ENCODE measurements at places on chromosomes 16 and 17.

- no peak for DNase-seq
These were observed 316.9 kb downstream of the WWOX start for GRCh38 chr16:78416400-78416799.

DNA sequence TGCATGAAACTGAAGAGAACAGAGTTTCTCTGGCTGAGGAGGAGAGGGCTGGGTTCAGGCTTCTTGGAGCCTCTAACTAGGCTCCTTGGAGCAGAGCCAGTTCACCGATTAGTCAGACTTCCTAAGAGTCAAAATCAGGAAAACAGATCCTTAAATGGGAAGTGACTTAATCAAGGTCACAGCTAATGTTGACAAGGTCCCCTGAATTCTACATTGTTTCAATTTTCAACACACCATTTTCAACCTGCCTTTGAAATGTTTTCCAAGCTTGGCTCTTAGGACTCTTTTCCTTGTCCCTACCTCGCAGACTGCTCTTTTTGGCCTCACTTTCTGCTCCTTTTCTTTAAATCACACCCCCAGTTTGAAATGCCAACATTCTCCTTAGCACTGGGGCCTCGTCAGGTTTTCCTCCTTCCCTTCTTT, 16.3 kb downstream of the MYL4 start:
- DNase-seq: no peak

DNA sequence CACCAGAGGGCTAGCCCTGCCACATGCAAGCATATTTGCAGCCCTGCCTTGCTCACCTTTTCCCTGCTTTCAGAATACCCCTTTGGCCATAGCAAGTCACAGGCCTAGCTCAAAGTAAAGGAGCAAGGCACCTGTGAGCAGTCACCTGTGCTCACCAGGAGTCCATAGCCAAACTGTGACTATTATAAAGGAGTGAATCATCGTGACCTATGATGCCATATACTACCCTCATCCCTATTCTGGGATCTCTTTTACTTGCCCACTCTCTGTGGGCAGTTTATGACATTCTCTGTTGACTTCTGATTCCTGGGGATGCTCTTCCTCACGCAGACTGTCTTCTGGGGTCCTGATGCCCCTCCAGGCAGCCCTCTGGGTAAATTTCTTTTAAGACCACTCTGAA, 200.5 kb upstream of the NLRP1 start:
- DNase-seq: no peak

DNA sequence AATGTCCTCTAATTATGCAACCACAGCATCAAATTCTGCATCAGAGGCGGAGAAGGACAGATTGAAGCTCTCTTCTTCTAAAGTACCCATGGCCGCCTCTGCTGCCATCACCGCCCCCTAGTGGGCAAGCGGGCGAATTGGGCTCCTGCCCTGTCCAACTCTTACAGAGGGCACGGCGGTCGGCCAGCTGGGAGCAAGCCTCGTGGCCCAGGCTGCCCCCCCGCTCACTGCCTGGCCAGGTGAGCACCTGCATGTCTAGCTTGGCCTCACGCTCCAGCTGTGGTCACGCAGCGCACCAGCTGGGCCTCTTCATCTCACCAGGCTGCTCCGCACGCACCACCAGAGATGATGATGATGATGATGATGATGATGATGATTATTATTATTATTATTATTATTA, 146.1 kb upstream of the TOM1L1 start:
- no peak for DNase-seq

DNA sequence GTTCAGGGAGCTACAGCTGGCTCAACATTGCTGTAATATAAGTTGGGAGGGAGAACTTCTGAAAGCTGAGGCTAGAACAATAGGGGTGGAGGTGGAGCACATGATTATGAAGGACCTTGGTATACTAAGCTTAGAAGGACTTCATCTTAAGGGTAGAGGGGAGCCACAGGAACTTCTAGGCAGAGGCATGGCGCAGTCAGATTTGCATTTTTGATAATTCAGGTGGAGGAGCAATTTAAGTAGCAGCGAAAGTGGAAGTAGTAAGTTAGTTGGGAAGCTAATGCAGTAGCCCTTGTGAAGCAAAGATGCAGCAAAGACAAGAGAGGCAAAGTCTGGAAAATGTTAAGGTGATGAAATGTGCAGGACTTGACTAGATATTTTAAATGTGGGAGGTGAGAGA, 144.1 kb downstream of the SPECC1 start:
- DNase-seq: no peak
